ENCODE measurements at places on chromosomes 3 and 15.
A peak's percentile ranks its signal among the peaks of the same experiment; 100 is the strongest.

GRCh38 chr3:32398531-32398930 lies 6.9 kb downstream of the CMTM7 start:
- DNase-seq: no peak

GRCh38 chr15:38660738-38661137 lies 96.1 kb upstream of the RASGRP1 start:
- no peak for DNase-seq

- DNase-seq: no peak
Measured at GRCh38 chr3:154214306-154214705, 93.1 kb downstream of the ARHGEF26 start.

GRCh38 chr15:63596676-63597037 lies 530 bp upstream of the FBXL22 start:
- DNase-seq: no peak

DNA sequence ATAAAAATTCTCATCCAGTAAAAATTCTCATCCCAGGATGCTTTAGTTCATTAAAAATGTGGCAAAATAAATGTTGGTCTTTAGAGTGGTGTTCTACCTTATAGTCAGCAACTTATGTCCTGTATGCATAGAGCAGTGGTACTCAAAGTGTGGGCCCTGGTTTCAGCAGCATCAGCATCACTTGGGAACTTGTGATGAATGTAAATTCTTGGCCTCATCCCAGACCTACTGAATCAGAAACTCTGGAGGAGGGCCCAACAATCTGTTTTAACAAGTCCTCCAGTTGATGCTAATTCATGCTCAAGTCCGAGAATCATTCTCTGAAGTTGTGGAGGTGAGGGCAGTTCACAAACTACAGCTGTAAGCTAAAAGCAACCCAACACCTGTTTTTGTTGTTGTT lies 307.3 kb upstream of the SATB1 start:
- no peak for DNase-seq

- DNase-seq: peak; percentile 88
Measured at GRCh38 chr15:67127331-67127664, 61.9 kb downstream of the SMAD3 start.

- no peak for DNase-seq
Measured at GRCh38 chr3:31196881-31197364, 302.5 kb upstream of the GADL1 start.

GRCh38 chr15:70165716-70166284 lies 68.1 kb upstream of the TLE3 start:
- no peak for DNase-seq

GRCh38 chr15:27361438-27361837 lies 390.5 kb downstream of the GABRG3 start:
- DNase-seq: no peak

GRCh38 chr3:146625186-146625775 lies 20.1 kb upstream of the PLSCR5 start:
- no peak for DNase-seq

DNA sequence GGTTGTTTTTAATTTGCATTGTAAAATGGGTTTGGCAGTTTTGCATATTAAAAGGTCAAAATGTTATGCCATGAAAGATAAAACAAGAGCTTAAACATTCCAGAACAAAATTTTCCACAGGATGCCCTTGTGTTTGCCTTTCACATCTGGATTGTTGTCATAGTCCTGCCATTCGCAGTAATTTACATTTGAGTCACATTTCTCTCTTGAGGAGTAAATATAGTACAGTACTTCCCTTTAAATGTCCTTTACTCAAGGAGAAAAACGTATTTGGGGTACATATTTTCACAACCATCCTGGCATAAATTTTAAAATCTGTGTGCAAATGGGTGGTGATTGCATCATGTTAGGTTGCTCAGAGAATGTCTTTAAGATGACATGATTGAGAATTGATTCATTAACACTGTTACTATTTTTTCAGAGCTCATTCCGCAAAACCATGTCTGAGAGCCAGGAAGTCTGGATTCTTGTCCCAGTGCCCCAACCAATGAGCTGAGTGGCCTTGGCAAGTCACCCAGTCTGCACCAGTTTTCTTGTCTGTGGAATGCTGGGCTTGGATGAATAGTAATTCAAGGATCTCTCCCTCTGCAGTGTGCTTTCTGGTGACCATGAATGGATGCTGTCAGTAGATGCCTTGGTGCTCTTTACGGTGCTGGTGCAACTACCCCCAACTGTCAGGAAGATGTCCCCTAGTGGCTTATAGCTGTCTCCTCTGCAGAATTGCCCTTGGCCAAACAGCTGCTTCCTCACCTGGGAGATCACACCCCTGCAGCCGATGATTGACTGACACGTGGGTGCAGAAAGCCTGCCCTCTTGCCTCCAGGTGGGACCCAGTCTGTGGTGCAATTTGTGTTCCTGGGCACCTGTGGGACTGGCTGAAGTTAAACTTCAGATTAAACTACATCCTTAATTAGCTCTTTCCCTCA lies 43.0 kb downstream of the ABHD5 start:
- no peak for DNase-seq

- DNase-seq: no peak
Measured at GRCh38 chr3:132573797-132574211, 23.3 kb upstream of the ACKR4 start.

GRCh38 chr3:177145381-177145780 lies 51.9 kb downstream of the TBL1XR1 start:
- no peak for DNase-seq

DNA sequence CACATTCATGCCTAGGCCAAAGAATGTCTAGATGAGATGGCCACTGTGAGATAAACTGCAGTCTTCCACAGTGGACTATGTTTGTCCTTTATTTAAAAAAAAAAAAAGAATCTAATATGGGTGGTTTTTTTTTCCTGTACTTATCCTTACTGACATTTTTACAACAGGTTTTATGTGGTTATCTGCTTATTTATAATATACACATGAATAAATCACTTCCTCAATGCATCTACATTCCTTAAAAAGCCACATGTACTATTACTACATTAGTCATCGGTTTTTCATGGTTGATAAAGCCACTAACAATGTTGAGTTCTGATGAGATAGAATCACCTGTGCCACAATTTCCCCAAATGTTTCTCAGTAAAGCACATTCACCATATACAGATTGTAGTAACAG lies 341.3 kb upstream of the THBS1 start:
- no peak for DNase-seq

- no peak for DNase-seq
Measured at GRCh38 chr3:12356996-12357395, 68.1 kb downstream of the PPARG start.

GRCh38 chr3:136078421-136079364 lies 113.2 kb downstream of the PPP2R3A start:
- DNase-seq: peak; percentile 30

DNA sequence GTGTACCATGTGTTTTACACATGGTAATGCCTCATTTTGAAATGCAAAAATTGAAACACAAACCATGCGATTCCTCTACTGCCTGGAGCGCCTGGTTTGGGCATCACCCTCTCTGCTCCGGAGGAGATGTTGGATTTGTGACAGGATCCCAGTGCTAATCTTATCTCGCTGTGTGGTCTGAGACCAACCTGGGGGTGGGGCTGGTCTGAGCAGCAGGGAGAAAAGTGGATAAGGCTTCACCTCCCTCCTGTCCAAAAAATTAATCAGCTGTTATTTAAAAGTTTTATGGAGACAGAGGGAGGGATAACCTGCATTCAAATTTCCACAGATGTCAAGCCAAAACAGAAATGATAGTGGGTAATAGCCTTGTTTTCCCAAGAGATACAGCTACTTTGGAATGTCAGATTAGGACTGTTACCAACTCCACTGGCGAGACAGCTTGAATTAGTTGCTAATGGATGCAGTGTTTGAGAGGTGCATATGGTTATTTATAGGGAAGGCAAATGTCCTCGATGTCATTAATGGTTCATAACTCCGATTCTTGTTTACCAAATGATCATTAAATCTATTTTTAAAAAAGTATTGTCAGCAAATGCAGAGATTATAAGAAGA lies 54.0 kb upstream of the SKOR1 start:
- no peak for DNase-seq

DNA sequence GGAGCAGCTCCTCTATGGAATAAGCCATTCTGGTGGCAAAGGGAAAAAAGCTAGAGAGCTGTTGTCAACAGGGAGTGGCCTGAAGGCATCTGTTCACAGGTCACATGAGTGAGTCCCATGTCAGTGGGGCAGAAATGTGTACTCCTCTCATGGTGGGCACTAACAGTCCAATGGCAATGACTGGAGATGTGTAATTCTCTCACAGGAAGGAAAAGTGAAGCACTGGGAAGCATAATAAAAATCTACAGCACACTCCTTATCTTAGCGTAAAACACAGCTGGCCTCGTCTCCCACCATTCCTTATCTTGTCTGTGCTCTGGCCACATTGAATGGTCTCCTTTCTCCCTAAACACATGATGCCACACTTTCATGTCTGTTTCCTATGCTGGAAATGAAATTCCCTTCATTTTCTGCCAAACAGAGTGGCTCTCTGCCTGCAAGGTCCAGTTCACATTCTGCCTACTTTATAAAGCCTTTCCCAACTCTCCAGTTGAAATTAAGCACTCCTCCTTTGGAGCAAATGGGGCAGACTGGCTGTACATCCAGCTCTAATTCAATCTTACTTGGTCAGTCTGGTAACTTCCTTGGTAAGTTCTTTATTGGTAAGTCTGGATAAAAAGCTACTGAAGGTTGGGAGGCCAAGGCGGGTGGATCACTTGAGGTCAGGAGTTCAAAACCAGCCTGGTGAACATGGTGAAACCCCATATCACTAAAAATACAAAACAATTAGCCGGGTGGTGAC lies 139.8 kb downstream of the RPL22L1 start:
- no peak for DNase-seq

- no peak for DNase-seq
Measured at GRCh38 chr3:58158442-58159153, 52.2 kb downstream of the DNASE1L3 start.

- DNase-seq: no peak
Measured at GRCh38 chr3:116135457-116136085, 309.7 kb downstream of the LSAMP start.

GRCh38 chr15:42083916-42084315 lies 10.4 kb downstream of the PLA2G4D start:
- no peak for DNase-seq

GRCh38 chr3:138222131-138222941 lies 35.2 kb downstream of the ARMC8 start:
- DNase-seq: no peak

DNA sequence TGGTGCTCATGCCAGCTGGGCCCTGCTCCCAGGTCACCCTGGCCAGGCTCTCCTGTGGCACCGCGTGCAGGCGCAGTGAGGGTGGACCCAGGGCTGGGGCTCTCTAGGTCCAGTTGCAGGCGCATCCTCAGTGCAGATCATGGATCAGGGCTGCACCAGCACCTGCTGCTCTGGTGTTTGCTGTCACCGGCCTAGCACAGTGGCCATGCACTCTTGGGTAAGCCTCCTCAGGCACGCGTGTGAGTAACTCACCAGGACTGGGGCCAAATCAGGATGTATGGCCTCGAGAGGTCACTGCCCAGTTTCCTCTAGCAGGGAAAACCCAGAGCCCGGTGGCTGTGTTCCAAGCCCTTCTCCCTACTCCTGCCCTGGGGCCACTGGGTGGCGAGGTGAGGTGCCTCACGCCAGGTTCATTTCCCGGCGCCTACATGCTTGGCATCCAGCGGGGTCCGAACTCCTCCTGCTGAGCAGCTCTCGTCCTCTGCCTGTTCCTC lies 45.5 kb upstream of the SLC41A3 start:
- DNase-seq: no peak

GRCh38 chr3:10492364-10493201 lies 12.8 kb downstream of the ATP2B2 start:
- no peak for DNase-seq

- no peak for DNase-seq
Measured at GRCh38 chr3:26280517-26280916, 342.1 kb upstream of the LRRC3B start.

- no peak for DNase-seq
Measured at GRCh38 chr3:18830087-18830486, 318.2 kb upstream of the KCNH8 start.

- no peak for DNase-seq
Measured at GRCh38 chr15:74725845-74726773, 781 bp upstream of the CYP1A1 start.

- no peak for DNase-seq
Measured at GRCh38 chr3:195119461-195120266, 151.3 kb downstream of the XXYLT1 start.

- DNase-seq: no peak
Measured at GRCh38 chr15:41263891-41264351, 32.9 kb downstream of the CHP1 start.

DNA sequence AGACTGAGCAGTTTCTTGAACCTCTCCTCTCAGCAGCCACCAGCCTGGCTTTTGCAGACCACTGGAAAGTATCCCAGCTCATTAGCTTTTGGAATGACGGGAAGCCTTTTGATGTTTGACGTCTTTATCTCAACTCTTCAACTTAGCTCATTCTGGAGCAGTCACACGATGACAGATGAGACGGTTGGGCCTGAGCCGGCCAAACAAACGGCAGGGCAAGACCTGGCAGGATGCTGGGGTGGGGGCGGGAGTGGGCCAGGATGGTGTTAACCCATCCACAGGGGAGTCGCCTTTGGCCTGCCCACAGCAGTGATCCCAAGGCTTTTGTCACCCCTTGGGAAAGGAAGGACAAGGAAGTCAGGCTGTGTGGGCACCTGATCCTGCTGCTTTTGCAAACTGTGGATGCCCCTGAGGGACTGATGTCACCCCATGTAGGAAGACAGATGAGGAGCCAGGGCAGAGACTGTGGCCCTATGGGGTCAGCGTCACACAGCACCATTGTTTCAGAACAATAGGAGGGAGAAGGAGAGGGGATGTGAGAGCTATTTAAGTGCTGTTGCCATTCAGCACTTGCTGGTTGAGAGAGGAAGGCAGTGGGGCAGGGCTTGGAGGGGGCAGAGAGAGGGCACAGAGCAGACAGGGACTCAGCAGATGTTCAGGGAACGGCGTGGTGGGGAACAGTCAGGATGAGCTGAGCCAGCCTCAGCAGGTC lies 121.9 kb upstream of the CTDSPL start:
- no peak for DNase-seq

DNA sequence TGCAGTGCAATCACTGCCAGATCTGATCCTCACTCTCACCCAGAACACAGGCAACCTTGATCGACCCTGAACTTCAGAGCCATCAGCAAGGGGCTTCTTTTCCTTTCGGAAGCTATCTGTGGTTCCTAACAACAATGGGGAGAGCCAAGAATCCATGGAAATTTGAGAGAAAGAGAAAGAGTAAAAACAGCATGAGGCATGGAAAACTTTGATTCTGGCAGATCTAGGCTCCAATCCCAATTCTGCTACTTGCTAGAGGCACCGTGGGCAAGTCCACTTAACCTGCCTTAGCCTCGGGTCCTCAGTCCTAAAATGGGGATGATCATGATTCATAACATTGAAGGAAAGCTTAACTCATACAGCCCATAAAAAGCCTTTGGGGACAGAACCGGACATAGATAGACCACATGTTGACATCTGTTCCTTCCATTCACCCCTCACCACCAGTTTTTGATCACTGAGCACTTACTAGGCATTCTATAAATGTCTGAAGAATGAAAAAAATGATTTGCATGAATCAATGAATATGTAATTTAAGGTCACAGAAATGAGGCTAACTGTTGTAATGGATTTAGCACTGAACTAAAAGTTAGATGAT lies 605.7 kb upstream of the CFAP20DC start:
- DNase-seq: no peak

Data from Panc1 (cell line).